CD8-positive, alpha-beta memory T cell (primary cell): ENCODE measurements at places on chromosomes 6 and 20.

GRCh38 chr20:24827603-24828295 is 121.3 kb upstream of the CST7 start:
- no peak for DNase-seq

GRCh38 chr6:155485756-155486155 is 30.1 kb upstream of the NOX3 start:
- DNase-seq: no peak

DNA sequence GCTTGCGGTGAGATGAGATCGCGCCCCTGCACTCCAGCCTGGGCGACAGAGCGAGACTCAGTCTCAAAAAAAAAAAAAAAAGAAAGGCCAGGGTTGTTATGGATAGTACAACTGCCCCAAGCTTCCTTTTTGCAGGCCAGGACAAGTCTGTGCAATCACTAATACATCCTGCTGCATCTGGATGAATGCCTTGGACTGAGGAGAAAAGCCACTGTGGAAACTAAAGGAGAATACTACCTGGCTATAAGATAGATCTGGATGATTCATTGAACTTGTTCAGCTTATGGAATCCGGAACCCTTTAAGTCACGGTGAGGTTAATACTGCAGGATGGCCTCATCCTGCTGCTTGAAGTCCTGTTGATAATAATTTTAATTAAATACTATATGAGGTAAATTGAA is 278.2 kb downstream of the TFAP2A start:
- no peak for DNase-seq

DNA sequence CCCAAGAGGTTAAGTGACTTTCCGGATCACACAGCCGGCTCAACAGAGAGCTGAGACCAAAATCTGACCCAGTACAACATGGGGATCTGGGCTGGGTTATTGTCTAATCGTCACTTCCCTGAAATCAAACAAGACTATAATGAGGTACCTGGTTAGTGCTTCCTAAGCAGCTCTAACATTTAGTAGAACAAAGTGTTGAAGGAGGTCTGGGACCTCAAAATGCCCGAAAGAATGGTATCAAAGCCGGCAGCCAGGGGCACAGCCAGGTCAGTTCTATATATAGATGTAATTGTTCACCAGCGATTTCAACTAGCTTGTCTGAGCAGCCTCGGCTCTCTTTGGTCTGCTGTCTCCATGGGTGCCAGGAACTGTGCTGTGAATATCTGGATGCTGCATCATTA is 245.5 kb upstream of the ECI2 start:
- no peak for DNase-seq

- DNase-seq: no peak
These were observed 308.4 kb downstream of the PACRG start for GRCh38 chr6:163036160-163036645.

GRCh38 chr20:61422636-61423425 is 170.8 kb downstream of the CDH4 start:
- DNase-seq: no peak

- no peak for DNase-seq
These were observed 19.4 kb upstream of the MAN1A1 start for GRCh38 chr6:119368921-119369320.

DNA sequence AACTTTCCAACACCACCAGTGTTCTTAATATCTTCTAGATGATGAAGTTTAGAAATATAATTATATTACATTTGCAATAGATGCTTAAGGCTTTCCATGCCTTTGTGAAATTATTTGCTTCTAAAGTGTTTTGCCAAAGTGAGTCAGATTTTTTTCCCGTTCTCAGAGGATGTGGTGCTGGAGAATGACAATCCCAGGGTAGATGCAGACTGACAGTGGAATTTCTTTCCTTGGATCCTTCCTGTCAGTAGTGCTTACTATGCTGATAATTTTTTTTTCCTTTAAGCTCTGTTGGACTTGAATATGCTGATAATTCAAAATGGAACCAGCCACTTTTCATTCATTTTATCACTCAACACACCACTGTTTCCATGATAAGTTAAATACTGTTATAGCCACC is 59.9 kb upstream of the SOX4 start:
- no peak for DNase-seq

- no peak for DNase-seq
These were observed 4.0 kb downstream of the VARS1 start for GRCh38 chr6:31791324-31792089.

DNA sequence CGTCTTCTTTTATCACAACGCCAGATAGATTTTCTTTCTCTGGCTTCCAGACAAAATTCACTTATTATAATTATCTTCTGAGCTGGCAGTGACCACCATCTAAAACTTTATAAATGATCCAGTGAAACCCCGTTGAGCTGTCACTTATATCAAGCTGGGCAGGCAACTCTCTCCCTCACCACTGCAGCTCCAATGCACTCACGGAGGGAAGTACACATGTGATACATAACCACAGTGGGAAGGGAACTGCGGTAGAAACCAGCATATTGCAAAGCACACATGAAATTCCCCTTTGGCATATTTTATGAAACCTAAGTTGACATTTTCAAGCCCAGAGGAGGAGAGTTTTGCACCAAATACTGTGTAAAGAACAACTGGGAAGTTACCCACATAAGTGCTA is 536.9 kb downstream of the HACE1 start:
- no peak for DNase-seq

- DNase-seq: peak; percentile 73
These were observed 56.2 kb upstream of the PREP start for GRCh38 chr6:105459049-105459448.

GRCh38 chr6:41318654-41319565 is 16.5 kb upstream of the NCR2 start:
- DNase-seq: peak; percentile 69

DNA sequence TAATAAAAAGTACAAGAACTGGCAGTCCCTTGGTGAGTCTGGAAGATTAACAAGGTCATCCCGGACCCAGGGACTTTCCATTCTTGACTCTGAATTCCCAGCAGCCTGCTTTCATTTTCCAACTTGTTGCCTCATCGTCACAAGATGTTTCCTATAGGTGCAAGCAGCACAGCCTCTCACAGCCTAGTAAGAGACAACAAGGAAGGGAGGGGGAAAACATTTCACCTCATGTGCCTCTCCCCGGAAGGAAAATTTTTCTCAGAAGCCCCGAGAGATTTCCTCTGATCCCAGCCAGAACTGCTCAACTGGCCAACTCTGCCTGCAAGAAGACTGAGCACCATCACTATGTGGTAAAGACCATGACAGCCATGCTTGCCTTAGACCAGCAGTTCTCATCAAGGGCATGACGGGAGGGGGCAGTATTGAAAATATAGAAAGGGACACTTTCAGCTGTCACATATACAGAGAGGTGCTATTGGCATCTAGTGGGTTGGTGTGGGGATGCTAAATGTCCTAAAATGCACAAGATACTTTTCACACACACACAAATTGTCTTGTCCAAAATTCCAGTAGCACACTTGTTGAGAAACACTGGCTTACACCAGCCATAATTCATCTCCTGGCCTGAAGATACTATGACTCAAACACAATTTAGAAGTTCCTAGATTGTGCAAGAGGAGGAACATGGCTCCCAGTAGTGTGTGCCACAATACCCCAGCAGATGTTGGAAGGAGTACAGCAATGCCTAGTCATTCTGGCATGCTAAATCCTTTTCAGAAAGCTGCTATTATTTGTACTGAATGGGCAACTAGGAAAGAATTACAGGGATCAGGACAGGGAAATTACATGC is 10.8 kb upstream of the WTAP start:
- DNase-seq: no peak

GRCh38 chr6:75210885-75211739 is 5.3 kb upstream of the COL12A1 start:
- peak; percentile 38 for DNase-seq

DNA sequence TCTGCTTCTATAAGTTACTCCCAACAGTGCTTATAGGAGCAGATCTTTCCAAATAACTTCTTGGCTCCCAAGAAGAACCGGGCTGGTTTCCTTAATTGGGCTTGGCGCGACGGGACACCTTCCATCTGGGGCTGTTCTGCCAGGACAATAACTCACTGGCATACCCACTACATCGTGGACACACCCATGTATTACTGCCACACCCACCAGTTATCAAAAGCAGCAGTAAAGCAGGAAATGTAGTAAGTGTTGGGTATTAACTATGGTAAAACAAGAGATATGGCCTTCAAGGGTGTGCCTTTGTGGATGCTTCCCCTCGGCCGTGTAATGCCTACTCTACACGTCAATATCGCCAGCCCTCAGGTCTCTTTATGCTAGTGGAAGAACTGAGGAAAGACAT is 24.7 kb downstream of the CNKSR3 start:
- no peak for DNase-seq

DNA sequence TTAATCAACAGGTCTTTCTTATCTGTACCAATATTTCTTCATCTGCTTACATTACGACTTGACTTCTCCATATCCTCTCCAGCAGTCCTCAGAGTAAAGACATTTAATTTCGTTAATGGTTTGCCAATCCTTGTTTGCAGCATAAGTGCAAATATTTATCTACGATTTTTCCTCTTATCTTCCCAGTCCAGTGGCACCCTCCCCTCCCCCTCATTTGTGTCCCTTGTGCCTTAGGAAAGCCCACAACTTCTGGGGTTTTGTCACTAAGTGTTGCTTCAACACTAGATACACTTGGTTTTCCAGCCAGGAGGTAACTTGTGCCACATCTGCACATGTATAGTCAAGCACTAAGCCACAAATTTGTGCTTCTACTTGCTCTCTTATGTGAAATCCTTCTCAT is 327.2 kb downstream of the CBLN4 start:
- DNase-seq: no peak

GRCh38 chr6:39298061-39298460 is 16.2 kb downstream of the KCNK17 start:
- DNase-seq: no peak

GRCh38 chr20:48359692-48360341 is 468.0 kb downstream of the PREX1 start:
- DNase-seq: no peak

GRCh38 chr6:53962646-53963045 is 148.6 kb upstream of the MLIP start:
- no peak for DNase-seq

DNA sequence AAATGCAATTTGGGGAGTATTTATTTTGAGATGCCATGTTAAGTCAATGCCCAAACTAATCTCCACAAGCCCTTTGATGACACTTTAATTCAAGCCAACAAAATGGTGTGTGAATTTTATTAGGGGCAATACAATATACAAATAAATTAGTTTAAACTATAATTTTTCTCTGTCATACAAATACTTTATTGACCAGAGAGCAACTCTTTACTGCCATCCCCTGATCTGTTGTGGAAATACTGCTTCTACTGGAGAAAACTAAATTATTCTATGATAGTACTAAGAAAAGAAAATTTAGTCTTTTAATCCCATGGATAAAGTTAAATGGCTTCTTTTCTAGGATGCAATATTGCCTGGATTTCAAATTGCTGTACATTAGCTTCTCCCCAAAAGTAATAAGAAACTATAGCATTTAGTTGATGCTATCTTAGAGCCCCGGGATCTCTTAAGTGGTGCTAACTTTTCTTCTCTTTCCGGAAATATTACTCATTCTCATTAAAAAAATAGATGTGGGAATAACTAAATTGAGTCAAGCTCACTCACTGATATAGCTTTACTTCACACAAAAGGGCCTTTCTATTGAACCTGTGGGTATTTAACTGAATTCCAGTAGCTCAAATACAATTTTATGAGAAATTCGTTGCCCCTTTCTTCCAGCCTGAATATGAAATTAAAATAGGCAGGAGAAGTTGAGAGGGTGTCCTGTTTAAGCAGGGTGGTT is 49.2 kb downstream of the SMPDL3A start:
- no peak for DNase-seq

- no peak for DNase-seq
These were observed 305.8 kb upstream of the RSPO3 start for GRCh38 chr6:126812651-126813050.

GRCh38 chr20:45963059-45964005 is 8.7 kb downstream of the ZNF335 start:
- DNase-seq: peak; percentile 41

GRCh38 chr6:2232445-2232844 is 13.0 kb downstream of the GMDS start:
- no peak for DNase-seq
